Suppressor macrophage treated with lipopolysaccharide for 1 hour (primary cell): ENCODE measurements at places on chromosomes 7 and 10.
A peak's percentile ranks its signal among the peaks of the same experiment; 100 is the strongest.

DNA sequence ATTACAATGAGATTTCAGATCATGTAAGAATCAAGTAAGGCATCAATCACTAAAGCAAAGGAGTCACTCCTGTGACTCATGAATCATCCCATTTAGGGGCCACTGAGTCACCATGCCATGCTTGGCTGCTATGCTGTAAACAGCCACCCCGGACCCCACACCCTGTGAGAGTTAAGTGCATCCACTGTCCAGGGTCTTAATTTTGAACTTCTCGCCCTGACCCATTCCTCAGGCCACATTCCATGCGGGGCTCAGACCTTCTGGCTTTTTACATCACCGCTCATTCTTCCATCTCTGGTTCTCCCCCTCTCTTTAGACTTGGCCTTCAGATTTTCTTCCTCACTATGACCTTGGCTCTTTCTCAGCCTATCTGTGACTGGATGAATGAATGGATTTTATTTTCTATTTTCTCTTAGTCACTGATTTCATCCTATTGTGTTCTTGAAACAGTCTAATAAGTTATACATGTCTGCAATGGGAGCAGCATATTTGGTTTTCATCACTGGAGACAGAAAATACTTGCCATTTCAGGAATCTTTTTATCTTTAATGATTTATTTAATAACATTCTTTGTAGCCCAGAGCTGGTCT is 239.6 kb downstream of the SKIDA1 start:
- no peak for DNase-seq

GRCh38 chr7:99313204-99313573 is 12.5 kb upstream of the ARPC1A start:
- DNase-seq: no peak

GRCh38 chr7:27994639-27995038 is 186.0 kb downstream of the JAZF1 start:
- DNase-seq: no peak

DNA sequence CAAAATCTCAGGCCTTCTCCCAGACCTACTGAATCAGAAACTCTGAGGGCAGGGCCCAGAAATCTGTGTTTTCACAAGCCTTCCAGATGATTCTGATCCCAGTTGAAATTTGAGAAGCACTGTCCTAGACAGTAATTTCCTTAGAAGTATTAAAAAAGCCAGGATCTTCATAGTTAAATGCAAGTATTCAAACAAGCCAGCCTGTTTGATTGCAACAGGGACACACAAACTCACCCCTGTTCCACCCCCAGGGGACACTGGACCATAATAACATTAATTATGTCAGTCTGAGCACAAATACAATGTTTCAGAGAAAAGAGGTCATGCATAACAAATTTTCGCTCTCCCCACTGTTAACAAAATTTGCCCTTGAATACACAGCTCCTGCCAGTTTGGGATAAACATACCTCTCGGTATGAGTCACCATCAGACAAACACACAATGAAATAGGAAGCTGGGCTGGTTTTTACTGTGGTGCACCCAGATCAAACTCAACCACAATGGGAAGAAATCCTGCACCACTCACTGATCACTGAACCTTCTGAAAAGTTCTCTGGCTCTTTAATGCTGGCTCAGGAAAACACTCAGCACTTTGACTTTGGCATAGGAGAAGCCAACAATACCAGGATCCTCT is 34.3 kb downstream of the ABLIM1 start:
- DNase-seq: no peak

- no peak for DNase-seq
These were observed 291.6 kb upstream of the CELF2 start for GRCh38 chr10:10726101-10726500.

DNA sequence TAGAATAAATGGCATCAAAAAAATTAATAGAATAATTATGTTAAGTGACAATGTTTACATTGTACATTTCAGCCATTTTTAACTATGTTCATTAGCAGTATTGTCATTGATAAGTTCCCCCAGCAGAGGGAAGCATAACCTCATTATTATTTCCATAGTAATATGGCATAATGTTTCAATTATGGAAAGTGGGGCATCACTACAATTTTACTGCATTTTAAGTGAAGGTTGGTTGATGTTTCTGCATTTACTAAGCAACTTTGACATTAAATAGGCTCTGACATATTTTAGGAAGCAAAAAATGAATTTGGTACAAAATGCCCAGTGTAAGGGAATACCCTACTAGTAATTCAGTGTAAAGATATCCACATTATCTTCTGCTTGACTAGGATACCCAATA is 218.3 kb downstream of the SEMA3A start:
- DNase-seq: peak; percentile 62

- no peak for DNase-seq
These were observed 144.8 kb downstream of the ZNF248 start for GRCh38 chr10:37712489-37713131.

- DNase-seq: no peak
These were observed 392.6 kb downstream of the POM121L12 start for GRCh38 chr7:53428045-53428444.

DNA sequence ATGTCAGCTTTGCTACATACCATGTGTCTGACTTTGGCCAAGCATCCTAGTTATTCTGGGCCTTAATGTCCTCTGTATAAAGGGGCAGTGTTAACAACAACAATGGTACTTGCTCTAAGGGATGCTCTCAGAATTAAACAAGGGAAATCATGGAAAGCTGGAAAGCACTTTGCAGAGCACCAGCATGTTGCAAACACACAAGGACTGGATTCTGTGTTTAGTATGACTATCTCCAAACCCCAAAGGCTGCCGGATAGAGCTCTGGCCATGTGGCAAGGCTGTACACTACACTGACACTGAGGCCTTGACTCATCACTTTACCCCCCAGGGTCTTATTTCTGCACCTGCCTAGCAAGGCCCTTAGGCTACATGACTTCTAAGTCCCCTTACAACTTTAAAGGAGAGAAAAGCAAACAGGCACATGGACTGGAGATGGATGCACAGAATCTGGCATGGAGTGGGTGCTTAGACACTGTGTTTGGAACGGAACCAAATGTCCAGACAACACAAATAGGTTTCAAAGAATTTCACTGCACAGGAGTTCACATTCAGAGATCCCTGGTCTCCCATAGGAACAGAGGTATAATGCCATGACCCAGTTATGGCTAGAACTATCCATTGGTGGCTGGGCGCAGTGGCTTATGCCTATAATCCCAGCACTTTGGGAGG is 74.6 kb downstream of the FAM13C start:
- DNase-seq: no peak
